Endothelial cell (in vitro differentiated cells): ENCODE measurements at places on chromosomes 2 and 18.

DNA sequence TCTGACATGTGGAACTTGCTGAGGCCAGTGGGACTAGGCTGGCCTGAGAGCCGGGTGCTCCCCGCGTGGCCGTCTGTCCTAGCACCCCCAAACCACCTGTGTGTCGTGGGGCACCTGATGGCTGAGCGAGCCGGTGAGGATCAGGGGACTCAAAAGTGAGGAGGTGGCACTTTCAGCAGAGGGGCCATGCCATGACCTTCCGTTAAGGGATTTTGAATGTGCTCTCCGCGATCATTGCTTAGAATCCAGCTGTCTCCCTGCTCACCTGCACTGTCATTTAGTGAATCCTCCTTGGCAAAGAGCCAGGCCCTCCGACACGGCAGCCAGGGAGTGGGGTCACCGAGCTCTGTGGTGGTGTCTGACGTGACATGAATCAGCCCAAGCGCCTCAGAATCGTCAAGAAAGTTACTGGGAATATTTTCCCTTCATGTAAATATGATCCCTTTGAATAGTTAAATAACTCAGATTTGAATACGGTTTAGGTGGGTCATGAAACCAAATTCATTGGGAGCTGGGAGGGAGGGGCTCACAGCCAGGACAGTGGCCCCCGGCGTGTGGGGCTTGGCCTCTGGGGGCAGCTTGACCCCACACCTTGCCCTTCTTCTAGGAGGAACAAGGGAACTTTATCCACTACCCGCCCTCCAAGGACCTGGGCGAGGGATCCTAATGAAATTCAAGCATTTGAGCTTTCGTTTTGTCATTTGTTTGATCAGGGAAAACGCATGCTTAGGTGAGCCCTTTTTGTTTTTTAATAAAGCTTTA is 9.5 kb downstream of the NFATC1 start:
- no peak for DNase-seq

DNA sequence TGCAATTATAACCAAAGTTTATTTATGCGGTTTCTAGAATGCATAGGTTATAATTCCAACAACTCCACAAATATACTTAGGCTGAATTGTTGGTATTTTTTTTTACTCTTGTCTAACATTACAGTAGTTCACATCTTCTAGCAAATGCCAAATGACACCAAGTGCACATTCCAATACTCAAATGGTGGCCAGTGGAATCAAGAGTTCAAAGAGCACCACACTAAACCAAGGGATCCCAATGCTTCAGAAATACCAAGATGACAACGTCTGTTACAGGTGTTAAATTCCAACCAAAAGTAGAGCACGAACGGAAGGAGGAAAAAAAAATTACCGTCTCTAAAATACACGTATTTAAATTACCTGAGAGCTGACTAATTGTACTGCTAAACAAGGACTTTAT is 136.2 kb downstream of the TMEM247 start:
- no peak for DNase-seq

GRCh38 chr2:134799936-134800335 is 38.5 kb upstream of the ACMSD start:
- no peak for DNase-seq

DNA sequence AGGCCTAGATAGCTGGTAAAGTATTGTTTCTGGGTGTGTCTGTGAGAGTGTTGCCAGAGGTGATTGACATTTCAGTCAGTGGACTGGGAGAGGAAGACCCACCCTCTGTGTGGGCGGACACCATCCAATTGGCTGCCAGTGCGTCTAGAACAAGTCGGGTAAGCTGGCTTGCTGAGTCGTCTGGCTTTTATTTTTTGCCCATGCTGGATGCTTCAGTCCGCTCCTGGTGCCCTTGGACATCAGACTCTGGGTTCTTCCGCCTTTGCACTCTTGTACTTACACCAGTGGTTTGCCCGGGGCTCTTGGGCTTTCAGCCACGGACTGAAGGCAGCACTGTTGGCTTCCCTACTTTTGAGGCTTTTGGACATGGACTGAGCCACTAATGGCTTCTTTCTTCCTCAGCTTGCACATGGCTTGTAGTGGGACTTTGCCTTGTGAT is 24.3 kb downstream of the DIS3L2 start:
- no peak for DNase-seq

DNA sequence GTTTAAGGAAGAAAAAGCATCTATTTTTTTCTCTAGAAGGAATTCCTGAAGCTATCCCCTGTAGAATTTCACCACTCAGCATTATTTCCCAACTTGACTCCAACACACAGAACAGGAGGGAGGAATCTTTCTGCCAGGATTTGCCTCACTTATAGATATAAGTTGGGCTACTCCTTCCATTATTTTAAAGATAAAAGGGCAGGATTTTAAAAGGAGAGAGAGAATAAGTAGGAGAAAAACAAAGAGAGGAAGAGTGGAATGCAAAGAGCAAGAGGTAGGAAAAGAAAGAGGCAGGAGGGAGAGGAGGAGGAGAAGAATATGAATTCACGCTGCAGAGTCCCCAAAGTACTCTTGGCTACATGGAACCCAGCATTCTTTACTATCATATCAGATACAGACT is 182.5 kb downstream of the TCF4 start:
- no peak for DNase-seq

DNA sequence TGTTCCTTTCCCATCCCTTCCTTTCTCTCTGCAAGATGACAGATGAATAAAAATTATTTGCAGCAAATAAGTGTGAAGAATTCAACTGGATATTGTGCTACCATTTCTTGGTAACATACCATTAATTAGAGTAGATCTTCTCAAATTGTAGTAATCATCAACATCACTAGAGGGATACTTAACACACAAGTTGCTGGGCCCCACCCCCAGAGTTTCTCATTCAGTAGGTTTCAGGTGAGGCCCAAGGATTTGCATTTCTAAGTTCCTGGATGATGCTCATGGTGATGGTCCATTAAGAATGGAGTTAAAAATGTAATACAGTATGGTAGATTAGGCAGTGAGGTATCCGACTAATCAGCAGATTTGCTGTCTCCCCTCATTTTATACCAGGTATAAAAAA is 594.0 kb downstream of the ERBB4 start:
- no peak for DNase-seq

GRCh38 chr2:50143822-50144575 is 887.9 kb downstream of the NRXN1 start:
- peak; percentile 7 for DNase-seq

- DNase-seq: no peak
Observed at GRCh38 chr18:51051105-51051712, 21.2 kb downstream of the SMAD4 start.

DNA sequence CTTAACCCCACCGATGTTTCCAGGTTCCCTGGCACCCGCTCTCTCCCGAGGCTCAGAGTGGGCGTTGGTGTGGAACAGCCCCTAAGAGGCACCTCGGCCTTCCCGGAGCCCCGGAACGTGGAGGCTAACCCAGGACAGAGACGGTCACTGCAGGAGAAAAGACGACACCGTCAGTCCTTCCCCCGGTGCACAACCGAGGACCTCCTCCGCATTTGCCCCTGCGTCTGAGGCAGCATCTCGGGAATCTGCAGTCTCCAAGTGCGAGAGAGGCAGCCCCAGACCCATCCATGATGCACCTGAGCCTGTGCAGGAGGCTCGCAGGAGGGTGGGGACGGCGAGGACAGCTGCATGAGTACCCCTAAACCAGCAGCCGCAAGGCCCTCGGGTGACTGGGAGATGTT is 204.9 kb upstream of the SALL3 start:
- no peak for DNase-seq

DNA sequence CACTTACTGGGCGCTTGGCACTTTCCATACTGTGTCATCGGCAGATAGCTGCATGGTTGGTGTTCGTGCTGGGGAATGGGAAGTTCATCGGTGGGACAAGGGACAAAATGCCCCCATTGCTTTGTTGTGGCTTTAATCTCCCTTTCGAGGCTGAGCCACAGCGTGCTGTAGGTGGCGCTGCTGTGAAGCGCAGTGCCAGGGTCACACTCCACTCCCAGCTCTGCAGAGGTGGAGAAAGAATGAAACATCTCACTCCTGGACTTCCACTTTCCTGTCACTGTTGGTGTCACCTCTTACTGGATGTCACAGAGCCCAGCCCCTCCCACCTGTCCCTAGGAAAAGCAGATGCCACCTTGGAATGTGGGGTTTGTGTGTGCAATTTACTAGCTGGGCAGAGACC is 8.7 kb downstream of the TYMS start:
- DNase-seq: no peak

DNA sequence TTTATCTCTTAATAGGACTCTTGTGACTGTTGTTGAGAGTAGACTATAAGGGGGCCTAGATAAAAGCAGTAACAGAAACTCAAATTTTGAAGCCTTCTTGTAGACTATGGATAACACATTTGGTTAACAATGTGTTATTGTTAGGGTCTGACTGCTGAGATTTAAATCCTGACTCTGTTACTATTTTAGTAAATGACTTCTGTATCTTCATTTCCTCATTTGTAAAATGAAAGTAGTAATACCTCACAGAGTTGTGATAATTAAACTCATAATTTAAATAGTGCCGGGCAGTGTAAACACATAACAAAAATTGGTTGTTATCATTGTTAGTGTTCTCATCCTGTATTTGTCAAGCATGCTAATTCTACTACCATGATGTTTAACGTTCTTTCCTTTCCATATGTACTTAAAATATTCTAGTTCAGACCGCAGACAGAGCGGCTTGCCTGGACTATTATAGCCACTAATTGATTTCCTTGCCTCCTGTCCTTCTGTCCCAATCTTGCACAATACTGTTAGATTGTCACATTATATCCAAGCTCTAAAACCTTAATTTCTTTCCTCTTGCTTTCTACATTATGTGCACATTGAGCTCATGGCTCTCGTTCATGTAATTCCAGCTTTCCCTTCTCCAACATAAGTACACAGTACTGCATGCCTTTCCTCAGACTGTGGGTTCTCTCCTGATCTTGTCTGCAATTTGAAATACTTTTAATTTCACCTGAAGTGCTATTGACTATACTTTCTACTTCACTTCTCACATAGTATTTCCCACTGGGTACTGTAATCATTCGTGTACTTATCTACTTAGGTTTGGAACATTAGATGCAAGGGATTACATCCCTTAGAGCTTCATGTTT is 48.4 kb downstream of the RBBP8 start:
- no peak for DNase-seq

- DNase-seq: no peak
Observed at GRCh38 chr2:167607211-167607610, 640.2 kb downstream of the STK39 start.

DNA sequence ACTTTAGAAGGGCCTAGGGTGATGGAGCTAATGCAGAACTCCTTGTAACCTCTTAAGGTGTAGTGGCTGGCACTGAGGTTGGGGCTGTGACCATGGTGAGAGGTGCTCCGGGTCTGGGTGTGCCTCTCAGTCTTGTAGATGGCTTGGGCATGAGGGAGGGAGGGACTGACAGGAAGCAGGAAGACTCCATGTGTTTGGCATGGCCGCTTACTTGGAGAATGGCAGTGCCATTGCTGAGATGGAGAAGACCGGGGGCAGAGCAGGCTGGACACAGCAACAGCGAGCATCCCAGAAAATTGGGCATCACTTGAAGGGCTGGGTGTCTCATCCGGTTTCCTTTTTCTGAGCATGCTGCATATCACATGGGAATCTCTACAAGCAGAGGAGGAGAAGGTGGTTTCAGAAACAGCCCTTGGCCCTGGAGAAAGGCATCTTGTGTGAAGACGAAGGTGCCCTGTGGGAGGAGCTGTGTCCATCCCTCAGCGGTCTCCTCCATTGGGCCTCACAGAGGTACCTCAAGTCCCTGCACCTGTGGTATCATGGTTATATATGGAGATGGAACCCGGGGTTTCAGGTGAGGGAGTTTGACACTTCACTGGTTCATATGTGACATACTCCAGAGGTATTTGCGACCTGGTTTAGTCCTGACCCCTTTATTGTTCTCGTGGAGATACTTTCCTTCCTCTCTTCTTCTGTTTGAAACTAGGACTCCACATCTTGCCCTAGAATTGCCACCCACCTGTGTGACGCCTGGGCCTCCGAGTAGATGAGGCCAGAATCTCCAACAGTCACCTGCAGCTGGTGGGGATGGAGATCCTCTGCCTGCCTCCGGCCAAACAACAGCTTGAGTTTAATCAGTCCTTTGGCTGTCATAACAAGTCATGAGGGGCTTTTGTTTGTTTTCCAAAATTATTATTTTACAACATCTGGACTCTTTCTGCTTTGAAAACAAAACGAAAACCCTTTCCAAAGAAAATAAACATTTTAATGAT is 45.6 kb downstream of the INPP4A start:
- DNase-seq: no peak

DNA sequence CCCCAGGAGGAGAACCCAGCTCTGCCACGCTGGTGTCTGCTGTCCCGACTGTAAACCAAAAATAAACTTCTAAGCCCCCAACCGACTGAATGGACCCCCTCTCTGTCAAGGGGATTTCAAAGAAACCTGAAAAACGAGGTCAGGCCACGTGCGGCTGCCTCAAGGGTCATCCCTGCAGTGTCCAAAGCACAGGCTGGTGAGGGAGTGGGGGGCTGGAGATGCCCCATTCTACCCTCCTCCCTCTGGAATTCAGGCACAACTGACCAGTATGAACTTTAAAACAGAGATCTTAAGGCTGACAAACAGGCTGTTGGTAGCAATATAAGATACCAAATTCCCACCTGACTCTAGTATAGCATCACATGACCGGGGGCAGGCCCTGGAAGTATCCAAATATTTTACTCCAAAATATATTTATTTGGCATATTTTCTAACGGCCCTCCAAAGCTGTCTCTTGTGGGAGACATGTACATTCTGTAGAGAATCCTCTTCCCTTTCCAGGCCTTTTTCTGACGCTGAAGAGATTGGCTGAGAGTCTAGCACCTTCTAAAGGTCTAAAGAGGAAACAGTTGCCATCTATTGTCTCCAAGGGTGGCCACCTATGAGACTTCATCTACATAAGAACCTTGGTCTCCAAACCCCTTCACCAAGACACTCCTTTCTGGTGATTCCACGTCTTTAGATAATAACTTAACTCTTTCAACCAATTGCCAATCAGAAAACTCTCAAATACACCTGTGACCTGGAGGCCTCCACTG is 40.4 kb upstream of the CTDP1 start:
- no peak for DNase-seq

GRCh38 chr18:67104700-67105284 is 411.7 kb downstream of the DSEL start:
- DNase-seq: peak; percentile 77

- DNase-seq: no peak
Observed at GRCh38 chr2:105397953-105398335, 907 bp downstream of the FHL2 start.
